Activated T-helper 2 cell treated with anti-CD3 and anti-CD28 coated beads, Interferon-gamma antibody, Interleukin-2, Interleukin-4, amounts not matched to agents 10 μg/mL and 5 μg/mL and 100 μg/mL, durations not matched to agents 14 hours and 24 hours and 36 hours (primary cell): ENCODE measurements at places on chromosomes 4 and X.
A peak's percentile ranks its signal among the peaks of the same experiment; 100 is the strongest.

DNA sequence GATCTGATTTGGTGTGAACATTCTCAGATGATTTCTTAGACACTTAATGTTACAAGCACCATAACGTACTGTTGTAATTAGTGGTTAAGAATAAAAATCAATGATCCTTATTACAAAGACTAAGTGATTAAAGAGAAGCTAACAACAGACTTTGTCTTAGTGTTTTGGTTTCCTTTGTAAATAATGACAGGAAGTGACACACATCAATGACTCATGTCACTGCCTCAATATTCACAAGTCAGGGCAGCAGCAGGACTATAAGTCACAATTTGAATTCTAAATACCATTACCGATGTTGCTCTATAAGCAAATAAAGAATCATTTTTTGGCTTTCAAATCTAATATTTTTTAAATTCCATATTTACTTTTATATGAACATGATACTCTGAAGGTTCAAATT is 115.8 kb upstream of the FAT4 start:
- DNase-seq, result no peak

GRCh38 chr4:890036-890695 is 42.0 kb downstream of the GAK start:
- no peak for DNase-seq

- no peak for DNase-seq
Observed at GRCh38 chr4:115515772-115516171, 402.4 kb upstream of the NDST4 start.

- no peak for DNase-seq
Observed at GRCh38 chrX:104863466-104863865, 297.5 kb downstream of the IL1RAPL2 start.

- no peak for DNase-seq
Observed at GRCh38 chr4:35900286-35901243, 343.7 kb downstream of the ARAP2 start.

DNA sequence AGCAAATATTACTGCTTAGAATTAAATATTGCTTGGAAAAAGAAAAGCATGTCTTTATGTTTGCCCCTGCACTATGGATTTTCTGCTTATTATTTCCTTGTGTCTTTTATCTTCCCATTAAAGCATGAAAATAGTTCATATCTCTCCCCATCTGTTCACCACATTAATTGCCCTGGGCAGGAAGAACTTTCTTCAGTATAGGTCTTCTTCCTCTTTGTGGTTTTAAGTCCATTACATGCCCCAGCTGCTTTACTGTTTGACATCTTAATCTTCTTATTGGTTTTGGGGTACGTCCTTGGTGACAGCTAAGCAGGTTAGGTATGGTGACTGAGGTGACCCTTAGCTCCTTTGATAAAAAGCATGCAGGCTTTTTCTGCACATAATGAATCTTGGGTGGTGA is 157.3 kb downstream of the AASDH start:
- DNase-seq, result no peak

- DNase-seq, result no peak
Observed at GRCh38 chrX:150934453-150934852, 36.0 kb upstream of the CD99L2 start.

- no peak for DNase-seq
Observed at GRCh38 chrX:74262452-74263209, 41.3 kb upstream of the ZCCHC13 start.

GRCh38 chr4:25638221-25638601 is 17.4 kb upstream of the SLC34A2 start:
- no peak for DNase-seq

- no peak for DNase-seq
Observed at GRCh38 chr4:86235549-86235948, 124.3 kb downstream of the MAPK10 start.

- DNase-seq, result no peak
Observed at GRCh38 chr4:185421366-185422124, 4.2 kb downstream of the UFSP2 start.

DNA sequence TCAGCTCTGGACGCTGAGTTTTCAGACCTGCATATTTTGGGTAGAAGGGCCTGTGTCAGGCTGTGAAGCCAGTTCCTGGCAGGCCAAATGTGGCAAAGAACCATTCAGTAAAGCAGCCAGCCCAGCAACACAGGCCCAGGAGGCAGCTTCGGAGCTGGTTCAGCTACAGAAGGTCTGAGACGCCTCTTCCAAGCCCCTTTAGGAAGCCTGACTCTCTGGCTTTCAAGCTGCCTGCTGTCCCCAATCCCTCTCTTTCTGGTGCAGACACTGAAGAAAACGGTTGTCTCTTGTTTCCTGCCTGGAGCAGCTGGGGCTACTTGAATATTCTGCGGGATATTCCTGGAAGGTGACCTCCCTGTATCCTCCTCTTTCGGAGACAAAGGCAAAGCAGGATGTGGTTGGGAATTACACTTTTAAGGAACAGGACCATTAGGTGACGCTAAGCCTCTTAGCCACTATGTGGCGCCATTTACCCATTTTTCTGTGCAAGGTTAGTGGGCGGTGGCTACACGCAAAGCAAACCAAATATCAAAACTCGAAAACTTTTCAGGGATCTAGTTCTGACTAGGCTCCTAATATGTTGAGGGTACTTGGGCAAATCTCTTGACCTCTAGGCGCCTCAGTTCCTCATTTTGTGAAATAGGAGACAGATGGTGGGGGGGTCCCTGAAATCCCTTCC is 47.2 kb upstream of the LAS1L start:
- peak; percentile 22 for DNase-seq

GRCh38 chrX:49840679-49841078 is 11.6 kb downstream of the PAGE4 start:
- DNase-seq, result no peak

- DNase-seq, result no peak
Observed at GRCh38 chrX:30657196-30658161, 4.3 kb downstream of the GK start.

DNA sequence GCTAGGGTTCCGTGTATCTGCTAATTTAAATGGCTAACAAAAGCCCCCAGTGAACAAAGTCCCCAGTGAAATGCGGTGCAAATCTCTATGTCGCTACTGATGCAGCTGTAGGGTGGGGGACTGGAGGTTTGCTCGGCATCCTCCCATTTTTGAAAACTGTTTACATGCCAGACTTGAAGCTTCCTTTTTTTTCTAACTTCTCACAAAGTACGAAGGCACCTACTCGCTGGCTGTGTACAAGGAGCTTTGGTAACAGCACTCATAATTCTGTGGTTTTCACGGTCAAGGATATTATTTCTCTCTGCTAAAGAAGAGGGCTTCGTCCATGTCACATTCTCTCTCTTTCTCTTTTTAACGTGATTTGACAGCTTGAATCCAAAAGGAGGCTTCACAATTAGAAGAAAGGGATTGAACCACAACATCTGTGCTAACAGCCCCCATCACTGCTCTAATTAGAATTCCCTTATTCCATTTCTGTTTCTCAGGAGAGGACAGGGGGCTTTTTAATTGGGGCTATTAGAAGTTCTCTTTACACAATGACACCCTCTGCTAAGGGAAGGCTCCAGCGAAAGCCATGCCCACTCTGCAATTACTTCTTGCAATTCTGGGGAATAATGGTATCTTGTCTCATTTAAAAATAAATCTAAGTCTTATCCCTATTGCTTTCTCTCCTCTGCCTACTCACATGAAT is 46.7 kb downstream of the TMEM156 start:
- DNase-seq, result no peak
